GM12865 (cell line): ENCODE measurements at places on chromosomes 2 and 18.

GRCh38 chr2:11680182-11680900 is 10.3 kb upstream of the NTSR2 start:
- no peak for DNase-seq

DNA sequence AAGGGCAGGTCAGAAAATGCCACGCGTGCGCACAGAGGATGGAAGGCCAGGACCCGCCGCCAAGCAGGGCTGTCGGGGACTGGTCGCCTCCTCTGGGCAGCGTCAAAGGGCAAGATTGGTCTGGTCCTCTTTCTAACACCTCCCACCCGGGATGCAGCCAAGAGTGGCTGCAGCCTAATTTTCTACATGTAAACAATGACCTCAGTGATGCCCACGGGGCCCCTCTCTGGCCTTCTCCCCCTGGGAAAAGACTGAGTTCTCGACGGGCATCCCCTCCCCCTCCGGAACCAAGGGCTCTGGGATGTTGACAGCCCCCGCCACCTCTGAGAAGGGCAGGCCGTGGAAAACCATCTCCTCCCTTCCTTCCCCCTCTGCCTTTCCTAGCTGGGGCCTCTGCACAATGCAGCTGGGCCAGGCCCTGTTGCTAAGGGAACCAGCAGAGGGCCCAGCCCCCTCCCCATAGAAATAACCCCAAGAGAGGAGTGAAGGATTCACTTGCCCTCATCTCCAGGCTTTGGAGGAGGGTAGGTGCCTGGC is 80.0 kb upstream of the ZNF532 start:
- DNase-seq: no peak

DNA sequence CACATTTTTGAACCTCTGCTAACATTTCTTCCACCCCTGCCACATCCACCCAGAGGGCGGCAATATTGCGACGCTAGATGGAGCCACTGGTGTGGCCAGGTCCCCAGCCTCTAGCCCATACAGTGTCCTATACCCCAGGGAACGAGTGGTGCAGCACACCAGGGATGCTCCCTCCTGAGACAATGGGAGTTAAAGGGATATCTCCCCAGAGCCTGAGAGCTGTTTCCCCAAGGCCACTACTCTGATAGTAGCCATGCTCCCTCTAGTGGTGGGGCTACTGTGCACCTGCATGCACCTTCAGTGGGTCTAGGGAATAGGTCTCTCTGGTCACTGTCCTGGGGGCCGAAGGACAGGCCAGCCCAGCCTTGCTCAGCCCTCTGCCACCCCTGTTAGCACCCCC is 336.4 kb upstream of the FSHR start:
- peak; percentile 62 for DNase-seq

GRCh38 chr2:54560146-54560881 is 104.2 kb downstream of the SPTBN1 start:
- DNase-seq: peak; percentile 89

DNA sequence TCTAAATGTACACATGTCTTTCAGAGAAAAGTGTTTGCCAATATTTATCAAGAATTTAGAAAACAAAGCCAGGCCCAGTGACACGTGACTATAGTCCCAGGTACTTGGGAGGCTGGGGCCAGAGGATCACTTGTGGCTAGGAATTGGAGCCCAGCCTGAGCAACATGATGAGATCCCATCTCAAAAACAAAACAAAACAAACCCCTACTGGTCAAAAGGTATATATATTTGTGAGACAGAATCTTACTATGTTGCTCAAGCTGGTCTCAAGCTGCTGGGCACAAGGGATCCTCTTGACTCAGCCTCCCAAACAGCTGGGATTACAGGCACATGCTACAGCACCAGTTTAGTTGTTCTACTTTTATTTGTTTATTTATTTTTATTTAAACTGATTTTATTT is 79.2 kb downstream of the ZDBF2 start:
- DNase-seq: peak; percentile 35

- DNase-seq: peak; percentile 40
Observed at GRCh38 chr2:42359965-42360483, 993 bp downstream of the COX7A2L start.

- no peak for DNase-seq
Observed at GRCh38 chr18:28044036-28044435, 132.9 kb downstream of the CDH2 start.

GRCh38 chr2:48545244-48545643 is 15.3 kb downstream of the STON1 start:
- DNase-seq: no peak

- no peak for DNase-seq
Observed at GRCh38 chr2:239316562-239317465, 84.0 kb downstream of the HDAC4 start.

GRCh38 chr18:61946449-61946848 is 53.6 kb upstream of the RNF152 start:
- DNase-seq: no peak

DNA sequence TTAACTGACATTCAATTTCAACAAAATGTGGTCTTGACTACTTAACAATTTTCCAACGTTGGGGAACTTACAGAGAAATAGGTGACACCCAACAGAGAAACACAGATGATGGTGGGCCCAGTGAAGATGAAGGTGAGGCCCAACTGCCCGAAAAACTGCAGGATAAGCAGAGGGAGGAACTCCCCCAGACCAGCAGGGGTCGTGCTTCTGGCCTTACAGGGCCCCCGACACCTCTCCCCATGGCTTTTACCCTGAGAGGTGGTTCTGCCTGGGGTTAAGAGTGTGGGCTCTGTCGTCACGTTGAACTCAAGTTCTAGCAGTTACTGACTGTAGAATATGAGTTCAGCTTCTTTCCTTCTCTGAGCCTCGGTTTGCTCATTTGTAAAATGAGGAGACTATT is 119.5 kb upstream of the SMIM21 start:
- peak; percentile 5 for DNase-seq

DNA sequence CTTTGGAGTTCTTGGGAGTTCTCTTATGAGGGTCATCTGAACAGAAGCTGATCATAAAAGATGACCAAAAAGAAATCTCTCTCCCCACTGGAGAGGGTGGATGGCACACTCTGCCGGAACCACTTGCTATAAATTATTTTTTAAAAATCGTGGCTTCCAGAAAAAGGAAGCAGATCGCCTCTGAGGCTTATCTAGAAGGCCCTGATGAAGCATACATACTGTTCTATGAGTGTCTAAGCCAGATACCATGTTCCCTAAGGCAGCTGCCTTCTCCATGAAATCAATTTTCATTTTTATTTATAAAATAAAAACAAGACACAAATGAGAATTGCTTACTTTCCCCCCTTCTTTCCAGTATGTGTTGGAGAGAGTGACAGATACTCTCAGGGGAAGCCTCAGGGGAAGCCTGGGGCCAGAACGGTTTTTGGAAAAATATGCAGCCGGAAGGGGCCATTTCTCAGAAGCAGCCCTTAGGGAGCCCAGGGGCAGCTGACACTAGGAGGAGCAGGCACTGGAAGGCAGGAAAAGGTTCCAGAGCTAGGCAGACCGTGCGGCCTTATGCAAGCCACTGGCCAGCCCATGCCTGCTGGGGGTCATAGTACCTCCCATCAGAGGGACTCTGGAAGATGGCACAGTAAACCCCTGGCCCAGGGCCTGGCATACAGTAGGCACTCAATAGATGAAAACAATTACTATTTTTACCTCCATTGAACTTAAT is 130.6 kb downstream of the CABLES1 start:
- no peak for DNase-seq

DNA sequence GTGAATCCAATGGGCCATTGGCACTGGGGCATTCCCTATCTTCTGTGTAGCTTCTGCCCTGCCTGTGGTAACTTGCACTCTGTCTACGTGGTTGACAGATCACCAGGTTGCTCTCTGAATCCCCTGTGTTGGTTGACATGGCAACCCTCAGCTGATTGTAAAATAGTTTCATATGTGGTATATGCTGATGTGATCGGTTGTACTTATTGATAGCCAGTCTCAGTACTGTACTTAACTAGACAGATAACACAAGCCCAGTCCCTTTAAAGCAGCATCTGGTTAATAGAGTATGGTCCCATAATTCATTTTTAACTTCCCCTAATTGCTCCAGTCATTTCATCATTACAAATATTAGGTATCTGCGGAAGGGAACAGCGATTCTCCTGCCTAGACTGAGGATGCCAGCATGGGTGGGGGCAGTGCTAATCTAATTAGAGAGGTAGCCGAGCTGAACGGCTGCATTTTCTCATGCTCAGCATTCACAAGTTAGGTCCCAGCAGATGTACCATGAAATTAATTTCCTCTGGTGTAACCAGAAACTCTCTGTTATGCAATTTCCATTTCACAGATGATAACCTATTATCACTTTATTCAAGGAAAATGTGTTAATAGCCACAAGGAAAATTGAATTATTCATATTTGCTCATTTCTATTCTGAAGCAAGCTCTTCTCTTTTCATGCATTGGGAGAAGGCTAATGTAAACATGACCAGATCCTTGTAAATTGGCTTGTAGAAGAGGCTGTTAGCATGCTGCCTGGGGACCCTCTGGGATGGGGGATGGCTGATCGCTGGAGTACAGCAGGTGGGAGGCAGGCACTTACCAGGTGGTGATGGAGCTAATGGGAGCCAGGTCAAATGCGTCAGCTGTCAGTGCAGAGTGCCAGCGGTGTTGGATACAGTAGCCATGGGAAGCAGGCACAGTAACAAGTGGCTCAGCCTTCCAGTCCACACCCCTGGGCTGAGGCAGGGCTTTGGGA is 608.3 kb downstream of the GALR1 start:
- DNase-seq: no peak

- DNase-seq: no peak
Observed at GRCh38 chr18:24322584-24323136, 75.0 kb downstream of the OSBPL1A start.

DNA sequence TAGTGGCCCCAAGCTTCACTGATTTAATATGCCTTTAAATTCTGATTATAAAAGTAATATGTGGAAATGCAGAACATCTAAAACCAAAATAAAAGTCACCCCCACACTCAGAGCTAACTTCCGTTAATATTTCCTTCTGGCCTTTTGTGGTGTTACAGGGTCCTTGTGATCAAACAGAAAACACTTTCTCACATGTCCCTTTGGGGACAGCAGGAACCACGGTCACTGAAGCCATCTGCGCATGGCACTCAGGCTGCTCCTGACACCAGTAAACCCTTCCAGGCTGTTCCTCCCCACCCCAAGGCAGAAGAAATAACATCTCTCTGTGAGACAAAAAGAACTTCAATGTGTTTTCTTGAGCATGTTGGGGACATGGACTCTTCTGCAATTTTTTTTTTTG is 25.1 kb upstream of the GPR17 start:
- no peak for DNase-seq

DNA sequence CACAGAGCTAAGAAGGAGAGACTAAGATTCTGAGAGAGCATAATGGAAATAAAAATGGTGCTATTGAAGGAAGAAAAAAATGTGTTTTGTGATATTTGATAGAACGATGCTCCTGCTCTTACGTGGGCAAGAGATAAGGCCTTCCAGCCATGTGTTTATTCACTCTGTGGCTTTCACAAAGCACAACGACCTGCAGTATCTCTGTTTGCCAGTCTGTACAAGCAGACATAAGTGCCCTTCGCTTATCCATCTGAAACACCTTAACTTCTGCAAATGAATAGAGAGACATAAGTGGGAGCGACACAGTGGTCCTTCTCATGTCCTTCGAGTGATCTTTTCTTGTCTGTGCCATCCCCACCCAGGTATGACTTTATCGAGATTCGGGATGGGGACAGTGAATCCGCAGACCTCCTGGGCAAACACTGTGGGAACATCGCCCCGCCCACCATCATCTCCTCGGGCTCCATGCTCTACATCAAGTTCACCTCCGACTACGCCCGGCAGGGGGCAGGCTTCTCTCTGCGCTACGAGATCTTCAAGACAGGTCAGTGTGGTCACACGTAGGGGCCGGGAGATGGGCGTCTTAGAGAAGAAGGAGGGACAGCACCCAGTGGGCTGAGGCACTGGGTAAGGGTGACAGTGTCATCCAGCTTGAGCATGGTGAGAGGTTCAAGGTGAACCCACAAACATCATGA is 33.7 kb downstream of the NRP2 start:
- DNase-seq: no peak

- DNase-seq: no peak
Observed at GRCh38 chr2:234611209-234611608, 114.3 kb upstream of the ARL4C start.

DNA sequence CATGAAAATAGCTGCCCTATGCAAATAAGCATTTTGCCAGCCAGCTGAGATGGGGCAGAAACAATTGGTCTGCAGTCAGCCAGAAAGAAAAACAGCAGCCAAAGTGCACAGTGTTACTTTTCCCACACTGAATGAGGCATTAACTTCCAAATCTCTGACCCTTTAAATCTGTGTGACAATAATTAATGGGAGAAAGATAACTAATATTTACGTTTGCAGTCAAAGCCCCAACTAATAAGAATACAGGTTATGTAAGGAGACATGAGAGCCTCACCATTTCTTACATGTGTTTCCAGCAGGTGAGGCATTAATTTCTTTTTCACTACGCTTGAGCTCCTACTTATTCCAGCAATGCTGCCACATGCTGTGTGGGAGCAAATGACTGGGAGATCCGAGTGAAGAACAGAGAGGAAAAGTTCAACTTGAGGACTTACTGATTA is 339.0 kb downstream of the SATB2 start:
- DNase-seq: no peak

GRCh38 chr2:168089200-168089599 is 158.2 kb downstream of the STK39 start:
- DNase-seq: peak; percentile 7

DNA sequence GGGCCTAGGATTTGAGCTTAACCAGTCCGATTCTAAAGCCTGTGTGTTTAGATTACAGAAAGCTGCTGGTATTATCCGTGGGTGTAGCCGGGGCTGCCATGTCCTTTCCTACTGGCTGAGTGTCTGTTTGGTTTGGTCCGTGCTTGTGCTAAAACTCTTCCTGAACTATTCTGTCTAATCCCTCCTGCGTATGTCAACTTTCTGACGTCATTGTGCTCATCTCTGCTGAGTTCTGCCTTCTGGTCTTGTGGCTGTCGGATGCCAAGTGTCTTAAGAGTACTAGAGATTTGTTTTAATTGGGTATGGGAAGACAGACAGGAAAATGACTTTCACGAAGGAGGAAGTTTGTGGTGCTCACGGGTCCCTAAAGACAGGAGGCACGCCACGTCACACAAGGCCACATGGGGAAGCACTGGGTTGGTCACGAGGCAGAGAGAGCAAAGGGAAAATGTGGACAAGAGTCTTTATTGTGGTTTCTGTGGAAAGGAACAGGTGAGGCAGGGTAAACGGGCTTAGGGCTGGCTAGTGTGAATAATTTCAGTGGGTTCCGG is 31.8 kb upstream of the NTSR2 start:
- no peak for DNase-seq

- peak; percentile 35 for DNase-seq
Observed at GRCh38 chr2:24576146-24576545, 85.1 kb downstream of the NCOA1 start.

GRCh38 chr18:42229211-42230210 is 274.5 kb downstream of the PIK3C3 start:
- DNase-seq: peak; percentile 41
